GM03348 (cell line): ENCODE measurements at places on chromosomes 6 and 20.
A peak's percentile ranks its signal among the peaks of the same experiment; 100 is the strongest.

DNA sequence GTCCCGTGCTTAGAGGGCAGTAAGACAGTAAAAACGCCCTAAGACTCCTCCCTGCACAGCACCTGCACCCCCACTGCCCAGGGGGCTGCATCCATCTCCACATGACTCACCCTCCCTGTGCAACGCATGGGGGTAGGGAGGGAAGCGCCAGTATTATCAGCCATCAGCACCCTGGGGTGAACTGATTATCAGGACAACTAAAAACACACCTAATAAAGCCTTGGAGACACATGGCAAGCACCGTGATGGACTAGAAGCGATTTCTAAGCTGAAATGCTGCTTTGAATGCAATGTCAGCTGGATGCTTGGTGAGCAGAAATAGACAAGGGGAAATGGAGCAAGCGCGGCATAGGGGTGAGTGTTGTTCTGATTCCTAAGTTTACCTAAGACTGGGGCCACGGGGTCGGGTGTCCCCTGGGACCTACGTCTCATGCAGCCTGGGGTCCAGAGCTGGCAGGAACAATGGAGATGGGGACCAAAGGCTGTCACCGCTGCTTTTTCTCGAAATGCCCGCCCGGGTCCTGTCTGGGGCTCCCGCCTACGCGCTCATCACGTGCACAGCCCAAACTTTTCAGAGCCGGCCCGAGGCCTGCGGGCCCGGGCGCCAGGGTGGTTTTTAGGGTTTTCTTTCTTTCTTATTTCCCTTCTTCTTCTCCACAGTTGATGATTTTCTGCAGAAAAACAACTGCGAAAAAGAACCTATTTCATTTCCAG, 702 bp upstream of the TNFAIP3 start:
- DNase-seq, result no peak

- DNase-seq, result no peak
Measured at GRCh38 chr6:90977513-90977912, 390.6 kb upstream of the MAP3K7 start.

- DNase-seq, result peak; percentile 23
Measured at GRCh38 chr6:70673601-70674000, 5.9 kb downstream of the SMAP1 start.

GRCh38 chr6:100913400-100914276, 32.5 kb upstream of the ASCC3 start:
- no peak for DNase-seq

- DNase-seq, result no peak
Measured at GRCh38 chr20:19867074-19867473, 109.0 kb downstream of the RIN2 start.

DNA sequence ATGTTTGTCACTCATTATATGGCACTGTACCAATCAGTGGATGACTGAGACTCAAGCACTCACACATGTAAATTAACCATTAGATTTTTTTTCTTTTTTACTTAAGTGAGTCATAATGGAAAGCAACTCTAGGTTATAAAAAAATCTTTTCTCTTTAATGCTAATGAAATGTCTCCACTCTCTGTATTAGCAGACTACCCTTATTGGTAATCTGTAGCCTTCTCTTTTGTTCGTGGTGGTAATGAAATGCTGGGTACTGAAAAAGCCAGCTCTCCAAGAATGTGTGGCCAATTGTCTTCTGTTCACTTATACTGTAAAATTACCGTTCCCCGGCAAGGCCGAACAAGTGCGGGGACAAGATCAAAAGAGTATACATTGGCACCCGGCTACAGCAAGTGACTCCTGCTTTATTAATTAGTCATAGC, 69.0 kb downstream of the AFG1L start:
- no peak for DNase-seq

- no peak for DNase-seq
Measured at GRCh38 chr20:35004749-35005462, 49.2 kb downstream of the MYH7B start.

GRCh38 chr20:24016607-24017457, 28.3 kb upstream of the GGTLC1 start:
- DNase-seq, result no peak

DNA sequence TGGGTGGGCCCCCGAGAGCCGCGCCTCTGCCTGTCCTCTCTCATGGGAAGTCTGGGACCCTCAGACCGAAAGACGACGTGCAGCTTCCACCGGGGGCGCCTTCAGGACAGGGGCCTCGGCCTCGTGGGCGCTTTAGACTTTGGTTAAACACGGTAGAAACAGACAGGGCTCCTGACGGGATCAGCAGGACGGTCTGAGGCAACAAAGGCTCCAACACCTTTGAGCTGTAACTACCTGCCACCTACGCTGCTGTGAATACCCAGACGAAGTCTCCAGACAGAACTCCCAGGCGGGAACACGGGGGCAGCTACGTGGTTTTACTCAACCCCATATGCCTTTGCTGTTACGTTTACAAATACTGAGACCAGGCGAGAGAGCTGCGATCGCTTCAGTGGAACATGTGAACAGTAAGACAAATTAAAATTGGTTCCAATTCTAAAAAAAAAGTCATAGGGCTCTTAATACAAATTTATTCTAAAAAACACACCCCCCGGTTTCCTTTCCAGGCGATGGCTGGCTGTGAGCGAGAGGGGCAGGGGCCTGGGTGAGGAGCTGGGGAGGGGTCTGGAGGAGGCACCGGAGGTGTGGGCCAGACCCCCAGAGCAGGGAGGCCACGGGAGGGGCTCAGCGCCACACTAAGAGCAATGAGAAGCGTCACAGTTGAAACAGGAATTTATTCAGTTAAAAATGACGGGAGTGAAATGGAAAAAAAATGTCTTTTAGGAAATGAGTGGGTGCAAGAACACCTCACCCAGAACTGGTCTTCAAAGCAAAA, 453.2 kb downstream of the QKI start:
- DNase-seq, result no peak

DNA sequence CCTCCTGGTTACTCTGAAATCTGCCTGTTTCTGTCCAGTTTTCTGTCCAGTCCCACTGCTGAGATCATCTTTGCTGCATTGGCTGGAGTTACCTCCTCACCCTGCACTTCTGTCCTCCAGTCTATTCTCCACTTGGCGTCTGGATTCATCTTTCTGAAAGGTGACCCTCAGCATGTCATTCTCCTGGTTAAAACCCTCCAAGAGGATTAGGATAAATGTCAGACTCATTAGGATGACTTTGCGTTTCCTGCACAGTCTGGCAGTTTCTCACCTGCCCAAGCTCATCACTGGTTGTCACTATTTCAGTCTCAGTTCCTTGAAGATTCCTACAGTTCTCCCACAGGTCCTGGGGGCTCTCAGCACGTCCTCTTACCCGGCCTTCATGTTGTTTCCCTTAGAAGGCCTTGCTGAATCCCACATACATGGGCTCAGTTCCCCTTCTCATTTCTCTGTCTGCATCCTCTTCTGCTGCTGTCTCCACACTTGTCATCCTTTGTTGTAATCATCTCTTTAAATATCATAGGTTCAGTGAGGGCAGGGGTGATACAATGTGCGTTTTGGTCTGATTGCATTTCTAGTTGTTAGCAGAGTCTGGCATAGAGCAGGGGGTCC, 374.8 kb downstream of the QKI start:
- DNase-seq, result no peak

- no peak for DNase-seq
Measured at GRCh38 chr6:72646604-72647485, 25.0 kb downstream of the KCNQ5 start.

DNA sequence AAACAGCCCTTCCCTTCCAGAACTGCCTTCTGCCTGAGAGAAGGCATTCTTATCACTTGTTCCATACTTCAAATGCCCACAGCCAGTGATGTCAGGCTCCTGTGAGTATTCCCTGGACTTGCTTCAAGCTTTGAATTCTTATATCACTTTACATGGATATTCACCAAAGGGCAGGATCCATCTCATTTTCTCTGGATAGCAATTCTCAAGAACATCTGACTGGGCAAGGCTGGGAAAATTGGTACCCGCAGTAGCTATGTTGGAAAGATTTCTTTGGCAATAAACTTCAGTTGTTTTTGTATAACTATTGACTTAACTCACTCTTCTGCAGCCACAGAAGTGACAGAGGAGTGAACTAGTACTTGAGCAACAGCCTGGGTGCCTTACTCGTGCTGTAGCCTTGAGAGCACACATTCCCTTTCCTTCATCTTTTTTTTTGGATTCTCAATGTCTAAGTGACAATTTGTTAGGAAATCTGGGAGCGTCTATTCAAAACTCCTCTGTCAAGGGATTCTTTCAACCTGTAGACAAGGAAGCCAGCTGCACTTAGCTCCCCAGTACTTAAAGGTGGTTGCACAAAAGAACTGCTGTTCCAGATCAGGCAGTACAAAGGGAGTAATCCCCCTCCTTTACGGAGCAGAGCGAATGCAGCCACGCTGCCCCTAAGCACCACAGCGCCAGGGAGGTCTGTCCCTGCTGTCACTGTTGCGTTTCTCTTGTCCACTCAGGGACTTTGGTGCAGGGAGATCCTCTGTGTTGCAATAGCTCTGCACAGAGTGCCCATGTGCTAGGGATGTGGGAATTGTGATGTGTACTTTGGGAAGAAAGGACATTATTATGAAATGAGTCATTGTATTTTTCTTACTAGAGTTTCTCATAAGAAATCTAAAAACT, 69.6 kb downstream of the JAG1 start:
- DNase-seq, result peak; percentile 87

DNA sequence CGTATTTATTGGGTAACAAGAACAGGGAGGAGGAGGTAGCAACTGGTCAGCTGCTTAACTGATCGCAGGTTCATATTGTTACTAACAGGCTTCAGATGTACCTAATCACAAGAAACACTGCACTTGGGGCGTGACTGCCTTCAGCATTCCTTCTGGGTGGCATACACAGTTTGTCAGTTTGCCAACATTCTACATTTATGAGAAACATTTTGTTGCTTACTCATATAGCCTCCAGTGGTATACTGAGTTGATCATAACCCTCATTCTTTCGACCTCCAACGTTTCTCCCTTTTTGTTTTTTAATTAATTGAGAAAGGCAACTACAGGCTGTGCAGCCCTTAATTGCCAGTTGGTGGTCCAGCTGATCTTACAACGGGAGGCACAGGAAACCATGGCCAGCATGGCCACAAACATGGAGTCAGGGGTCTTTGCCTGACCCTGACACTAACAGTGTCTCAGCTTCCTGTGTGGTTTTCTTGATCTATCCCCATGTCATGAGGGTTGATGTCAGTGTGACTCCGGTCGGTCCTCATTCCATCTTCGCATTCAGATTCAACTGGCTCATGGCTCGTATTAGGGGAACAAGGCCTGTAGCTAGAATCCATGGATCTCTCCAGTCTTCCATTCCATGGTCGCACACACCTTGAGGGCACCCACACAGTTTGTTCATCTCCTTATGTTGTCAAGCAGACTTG, 9.4 kb downstream of the EPB41L2 start:
- no peak for DNase-seq

- DNase-seq, result no peak
Measured at GRCh38 chr6:162140251-162140852, 587.2 kb downstream of the PRKN start.

DNA sequence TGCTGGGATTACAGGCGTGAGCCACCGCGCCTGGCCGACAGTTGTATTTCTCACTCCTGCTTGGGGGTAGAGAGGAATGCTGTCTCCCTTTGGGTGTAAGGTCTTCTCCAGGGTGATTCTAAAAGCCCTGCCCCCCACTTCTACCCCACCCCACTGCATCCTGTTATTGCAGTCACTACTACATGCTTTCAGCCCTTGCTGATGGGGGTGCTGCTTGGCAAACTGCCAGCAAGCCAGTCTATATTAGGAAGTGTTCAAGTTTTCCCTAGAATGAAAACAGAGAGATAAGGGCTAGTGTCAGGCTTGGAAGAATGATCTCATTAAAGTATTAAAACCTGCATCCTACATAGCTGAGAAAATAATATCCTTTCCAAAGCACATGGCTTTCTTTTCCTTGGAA, 31.3 kb downstream of the TTI1 start:
- no peak for DNase-seq

GRCh38 chr20:24211972-24212371, 223.4 kb upstream of the GGTLC1 start:
- DNase-seq, result no peak

- DNase-seq, result peak; percentile 65
Measured at GRCh38 chr6:163529605-163530004, 115.1 kb downstream of the QKI start.

GRCh38 chr20:37352608-37352980, 6.7 kb downstream of the SRC start:
- DNase-seq, result no peak

GRCh38 chr6:168078943-168079405, at the start of gene FRMD1:
Gene FRMD1, minus strand, starts transcription at chr6:168079212. Its CDS starts 118 bp downstream, at chr6:168079094.
- no peak for DNase-seq

DNA sequence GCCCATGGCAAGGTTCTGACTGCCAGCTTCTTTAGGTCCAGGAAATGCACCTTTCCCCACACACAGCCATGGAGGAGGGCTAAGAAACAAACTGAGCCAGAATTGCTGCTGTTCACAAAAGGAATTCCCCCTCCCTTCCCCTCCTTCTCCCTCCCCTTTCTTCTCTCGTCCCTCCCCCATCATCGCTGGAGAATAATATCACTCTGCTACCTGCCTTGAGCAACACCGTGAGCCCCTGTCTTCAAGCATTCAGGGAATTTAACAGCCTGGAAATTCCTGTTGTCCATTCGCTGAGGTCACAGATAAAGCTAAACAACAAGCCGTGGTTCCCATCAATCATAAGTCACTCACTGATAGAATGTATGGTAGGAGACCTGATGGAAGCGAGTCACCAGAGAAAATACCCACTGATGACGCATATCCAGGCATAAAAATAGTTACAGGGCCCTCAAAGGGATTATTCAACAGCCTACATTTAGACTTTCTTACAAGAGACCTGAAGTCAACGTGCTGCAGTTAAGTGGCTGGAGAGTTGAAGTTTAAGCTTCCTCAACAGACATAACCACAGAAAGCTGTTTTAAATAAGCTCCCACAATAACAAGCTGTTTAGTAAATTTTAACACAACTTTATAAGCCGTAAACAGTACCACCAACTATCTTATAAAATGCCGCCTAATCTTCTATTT, 59.7 kb downstream of the HIVEP2 start:
- peak; percentile 56 for DNase-seq

GRCh38 chr20:53023732-53024520, 51.8 kb downstream of the TSHZ2 start:
- DNase-seq, result peak; percentile 24

DNA sequence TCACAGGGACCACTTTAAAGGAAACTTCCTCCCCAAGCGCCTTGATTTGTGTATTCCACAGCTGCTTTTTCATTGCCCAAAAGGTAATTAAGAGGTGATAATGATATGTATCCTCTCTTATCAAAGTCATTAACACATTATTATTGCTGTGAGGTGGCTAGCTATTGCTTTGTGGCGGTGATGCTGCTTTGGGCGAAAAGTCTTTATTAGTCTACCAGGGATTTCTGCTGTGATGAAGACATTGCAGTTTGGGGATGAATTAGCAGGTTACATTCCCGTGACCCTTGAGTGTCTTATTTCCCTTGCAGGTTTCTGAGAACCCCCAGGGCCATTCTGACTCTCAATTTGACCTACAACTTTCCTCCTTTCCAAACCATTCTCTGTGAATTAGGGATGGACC, 143.4 kb upstream of the SOX4 start:
- no peak for DNase-seq

GRCh38 chr20:61387204-61387953, 135.3 kb downstream of the CDH4 start:
- peak; percentile 96 for DNase-seq

GRCh38 chr6:134468633-134469032, 150.7 kb upstream of the SGK1 start:
- DNase-seq, result no peak
